ENCODE measurements at places on chromosomes 12 and 14. TPM values are rescaled to one million over a fixed set of nuclear protein-coding genes. Genes with fewer than 3 reads are reported as not detected.

DNA sequence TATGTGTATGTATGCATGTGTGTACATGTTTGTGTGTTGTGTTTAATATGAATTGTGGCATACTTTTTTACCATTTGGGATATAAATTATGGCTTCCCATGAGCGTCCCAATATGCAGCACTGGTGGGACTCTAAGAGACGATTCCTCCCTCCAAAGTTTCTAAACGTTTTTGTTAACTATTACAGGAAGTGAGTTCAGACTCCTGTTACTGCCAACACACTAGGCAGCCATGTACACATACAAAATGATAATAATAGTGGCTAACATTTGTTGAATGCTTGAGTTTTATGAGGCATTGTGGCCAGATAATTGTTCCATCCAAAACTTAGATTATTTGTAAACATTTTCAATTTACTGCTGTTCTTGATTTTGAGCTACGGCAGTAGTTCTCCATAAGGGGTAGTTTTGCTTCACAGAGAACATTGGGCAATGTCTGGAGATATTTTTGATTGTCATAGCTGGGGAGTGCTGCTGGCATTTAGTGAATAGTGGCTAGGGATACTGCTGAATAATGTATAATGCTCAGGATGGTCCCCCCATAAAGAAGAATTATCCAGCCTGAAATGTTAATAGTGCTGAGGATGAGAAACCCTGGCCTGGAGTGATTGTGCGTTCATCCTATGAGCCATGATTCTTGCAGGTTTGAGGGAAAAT, 45.1 kb downstream of the ARID2 start:
- no peaks in the 10 kb centered on the region for H3K27me3 ChIP-seq
- peaks cover 17% of the 10 kb centered on the region for H3K4me1 ChIP-seq
- H3K4me3 ChIP-seq, result no peak overlapping the region
- DNase-seq, result no peak
- no peak overlapping the region for H3K27ac ChIP-seq
- no peaks in the 10 kb centered on the region for H3K36me3 ChIP-seq

DNA sequence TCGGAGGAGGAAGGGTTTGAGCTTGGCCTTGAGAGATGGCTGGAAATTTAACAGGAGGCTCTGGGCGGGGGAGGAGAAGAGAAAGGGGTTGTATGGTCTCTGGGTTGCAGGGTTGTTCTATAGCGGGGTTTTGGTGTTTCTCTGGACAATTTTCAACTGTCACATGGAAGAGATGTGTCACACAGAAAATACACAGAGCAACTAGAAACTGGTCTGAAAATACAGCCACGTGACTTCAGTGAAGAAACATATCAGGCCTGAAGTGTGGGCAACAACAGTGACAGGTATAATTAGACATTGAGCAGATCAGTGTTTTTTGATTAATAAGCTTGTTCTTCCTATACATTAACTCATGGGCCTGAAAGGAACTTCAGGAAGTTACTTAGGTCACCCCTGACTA, 205.3 kb upstream of the HMGA2 start:
- H3K4me1 ChIP-seq, result no peaks in the 10 kb centered on the region
- H3K36me3 ChIP-seq, result no peaks in the 10 kb centered on the region
- DNase-seq, result no peak
- no peak overlapping the region for H3K4me3 ChIP-seq
- no peak overlapping the region for H3K27ac ChIP-seq

DNA sequence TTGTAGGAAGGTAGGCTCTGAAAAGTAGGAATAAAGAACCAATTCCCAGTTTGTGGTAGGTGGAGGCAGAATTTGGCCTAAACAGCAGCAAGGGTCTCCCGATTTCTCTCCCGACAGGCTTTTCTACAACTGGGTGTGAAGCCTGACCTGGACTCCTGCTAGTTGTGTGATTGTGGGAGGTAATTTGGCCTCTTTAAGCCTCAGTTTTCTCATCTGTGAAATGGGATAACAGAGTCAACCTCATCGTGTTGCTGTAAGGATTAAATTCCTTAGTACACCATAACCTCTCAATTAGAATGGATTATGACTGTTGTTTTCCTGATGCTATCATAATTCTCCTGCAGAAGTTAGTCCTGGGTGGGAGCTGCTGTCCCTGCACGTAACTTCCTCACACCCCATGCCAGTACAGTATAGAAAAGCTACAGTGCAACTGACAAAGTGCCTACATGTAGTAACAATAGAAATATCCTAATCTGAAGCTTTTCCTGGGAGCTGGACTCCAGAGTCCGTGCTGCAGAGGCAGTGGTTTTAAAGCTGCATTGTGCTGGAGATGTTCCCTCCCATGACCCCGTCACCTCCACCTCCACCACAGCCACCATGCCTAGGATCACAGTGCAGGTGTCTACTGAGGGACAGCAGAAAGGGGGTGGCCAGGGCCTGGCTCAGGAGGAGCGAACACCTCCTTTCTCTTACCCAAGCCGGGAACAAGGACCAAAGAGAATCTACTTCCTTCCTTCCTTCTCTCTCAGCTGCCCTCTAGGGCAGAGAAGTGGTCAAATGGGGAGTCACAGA, 76.5 kb downstream of the FBXL14 start:
- H3K4me3 ChIP-seq, result no peak overlapping the region
- H3K27me3 ChIP-seq, result no peaks in the 10 kb centered on the region
- no peak overlapping the region for H3K27ac ChIP-seq

C3AR1 gene
- 14.3 TPM for total RNA-seq

DNA sequence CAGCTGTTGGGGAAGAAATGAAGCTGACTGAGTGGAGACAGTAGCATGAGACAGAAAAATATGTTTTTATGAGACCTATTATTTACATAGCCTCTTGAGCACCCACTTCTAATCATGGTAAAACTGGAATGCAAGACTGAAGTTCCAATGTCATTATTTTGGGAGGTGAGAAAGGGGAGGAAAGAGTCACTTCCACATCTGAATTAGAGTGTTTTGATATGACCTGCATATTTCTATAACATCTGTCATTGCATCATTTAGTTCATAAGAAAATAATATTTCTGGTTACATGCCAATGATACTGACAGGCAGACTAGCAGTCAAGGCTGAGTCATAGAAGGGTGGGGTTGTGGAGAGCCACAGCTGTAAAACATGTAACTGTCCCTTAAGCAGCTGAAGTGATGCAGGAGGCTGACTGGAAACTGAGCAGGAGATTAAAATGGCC, 26.7 kb downstream of the NTN4 start:
- H3K36me3 ChIP-seq, result no peaks in the 10 kb centered on the region
- no peak for DNase-seq

HVCN1 gene
- total RNA-seq, result 7.4 TPM

AQP6 gene
- total RNA-seq, result 0.49 TPM

KLRF1 gene
- 2.1 TPM for total RNA-seq

DNA sequence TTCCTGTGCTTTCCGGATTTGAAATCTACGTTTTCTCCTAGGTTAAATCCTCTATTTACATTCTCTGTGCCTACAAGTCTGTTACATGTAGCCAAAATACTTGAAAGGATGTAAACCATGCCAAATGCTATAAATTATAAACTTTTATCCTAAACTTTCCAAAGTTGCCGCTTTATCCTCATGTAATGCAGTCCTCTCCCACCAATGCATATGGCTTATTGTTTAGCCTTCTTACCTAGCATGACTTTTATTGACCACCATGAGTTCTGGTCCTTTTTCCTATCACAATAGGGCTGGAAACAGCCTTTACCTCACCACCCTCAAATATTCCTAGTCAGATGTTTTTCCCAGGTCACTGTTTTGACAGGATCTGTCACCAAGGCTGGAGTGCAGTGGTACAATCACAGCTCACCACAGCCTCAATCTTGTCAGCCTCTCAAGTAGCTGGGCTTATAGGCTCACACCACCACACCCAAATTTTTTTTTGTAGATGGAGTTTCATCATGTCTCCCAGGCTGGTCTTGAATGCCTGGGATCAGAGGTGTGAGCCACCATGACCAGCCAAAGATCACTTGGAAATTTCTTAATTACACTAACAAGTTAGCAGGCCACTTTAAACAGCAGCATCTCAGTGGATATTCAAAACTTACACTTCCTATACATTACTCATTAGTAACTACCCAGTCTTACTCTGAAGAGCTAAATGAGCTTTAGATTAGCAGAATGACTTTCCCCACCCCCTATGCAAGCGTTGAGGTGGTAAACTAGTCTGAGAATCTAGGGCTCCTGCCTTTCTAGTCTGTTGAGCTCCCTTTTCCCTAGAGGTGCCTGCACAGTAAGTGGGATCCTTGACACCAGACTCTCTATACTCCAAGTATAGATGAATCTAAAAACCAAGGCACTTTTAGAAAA, 4.1 kb downstream of the TUBA1B start:
- peaks cover 20% of the 10 kb centered on the region for H3K4me1 ChIP-seq
- no peak overlapping the region for H3K4me3 ChIP-seq
- no peaks in the 10 kb centered on the region for H3K27me3 ChIP-seq
- H3K36me3 ChIP-seq, result peaks cover 12% of the 10 kb centered on the region

DNA sequence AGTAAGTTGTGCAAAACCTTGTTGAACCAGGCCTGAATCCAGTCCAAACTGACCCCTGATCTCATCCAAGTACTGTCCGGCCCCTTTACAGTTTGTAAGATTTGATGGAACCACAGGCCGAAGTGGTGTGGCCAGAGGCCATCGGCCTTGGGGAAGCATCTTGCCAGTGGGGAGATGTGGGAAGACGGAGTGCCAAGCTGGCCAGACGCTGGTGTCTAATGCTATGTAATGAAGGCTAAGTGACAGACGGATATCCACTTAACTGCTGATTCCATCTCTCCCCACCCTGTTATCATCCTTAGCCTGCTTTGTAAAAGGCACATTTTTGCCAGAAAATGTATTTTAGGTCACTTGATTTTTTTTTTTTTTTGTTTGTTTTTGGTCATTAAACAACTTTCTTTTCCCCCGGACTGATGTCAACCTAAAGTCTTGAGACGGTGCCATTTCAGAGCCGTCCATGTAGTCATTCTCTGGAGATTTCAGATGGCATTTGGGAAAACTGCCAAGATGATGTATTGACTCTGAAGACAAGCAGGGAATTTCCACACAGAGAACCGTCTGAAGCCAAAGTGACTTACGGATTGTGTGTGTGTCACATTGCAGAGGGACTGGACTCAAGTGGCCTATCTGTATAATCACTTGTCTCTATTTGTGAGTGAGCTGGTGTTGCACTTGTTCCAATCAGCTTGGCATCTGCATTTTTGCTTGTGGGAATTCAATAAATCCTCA, 86.5 kb upstream of the MANSC4 start:
- DNase-seq, result no peak
- no peaks in the 10 kb centered on the region for H3K36me3 ChIP-seq

C12orf43 gene
- 12.5 TPM for total RNA-seq

CDK2 gene
- total RNA-seq, result 11.4 TPM

SYT10 gene
- 6.4 TPM for total RNA-seq

KRT79 gene
- not detected for total RNA-seq

GRCh38 chr12:48197549-48197970, 5.5 kb downstream of the OR10AD1 start:
- H3K27me3 ChIP-seq, result no peaks in the 10 kb centered on the region
- H3K27ac ChIP-seq, result peak overlapping the region; percentile 92
- DNase-seq, result no peak
- peak overlapping the region; percentile 57 for H3K4me3 ChIP-seq
- H3K36me3 ChIP-seq, result no peaks in the 10 kb centered on the region

MAP3K9 gene
- total RNA-seq, result 0.55 TPM

RNASE7 gene
- total RNA-seq, result not detected

DNA sequence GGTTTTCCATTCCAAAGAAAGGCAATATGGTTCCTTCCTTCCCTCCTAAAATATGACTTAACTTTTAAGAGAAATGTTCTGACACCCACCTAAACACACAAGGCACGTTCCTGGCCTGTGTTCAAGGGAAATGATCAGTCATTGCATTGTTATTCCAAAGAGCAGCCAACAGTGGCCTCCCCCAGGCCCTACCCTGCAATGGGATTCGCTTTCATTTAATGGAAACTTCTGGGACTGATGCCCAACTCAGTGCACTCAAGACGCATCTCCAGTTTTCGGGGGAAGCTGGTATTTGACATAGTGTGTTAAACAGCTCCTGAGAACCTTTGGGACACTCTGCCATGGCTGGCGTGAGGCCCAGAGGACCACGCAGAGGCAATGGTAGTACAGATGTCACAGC, 65.9 kb downstream of the DDX51 start:
- H3K4me3 ChIP-seq, result no peak overlapping the region
- peaks cover 14% of the 10 kb centered on the region for H3K36me3 ChIP-seq
- H3K4me1 ChIP-seq, result peaks cover 21% of the 10 kb centered on the region
- H3K27me3 ChIP-seq, result no peaks in the 10 kb centered on the region
- DNase-seq, result no peak

ZNF891 gene
- 4.3 TPM for total RNA-seq

- H3K4me3 ChIP-seq, result no peak overlapping the region
- H3K27me3 ChIP-seq, result no peaks in the 10 kb centered on the region
- no peak overlapping the region for H3K27ac ChIP-seq
- H3K4me1 ChIP-seq, result peaks cover 14% of the 10 kb centered on the region
Measured at GRCh38 chr14:69289811-69290520, 30.0 kb downstream of the GALNT16 start.

DNA sequence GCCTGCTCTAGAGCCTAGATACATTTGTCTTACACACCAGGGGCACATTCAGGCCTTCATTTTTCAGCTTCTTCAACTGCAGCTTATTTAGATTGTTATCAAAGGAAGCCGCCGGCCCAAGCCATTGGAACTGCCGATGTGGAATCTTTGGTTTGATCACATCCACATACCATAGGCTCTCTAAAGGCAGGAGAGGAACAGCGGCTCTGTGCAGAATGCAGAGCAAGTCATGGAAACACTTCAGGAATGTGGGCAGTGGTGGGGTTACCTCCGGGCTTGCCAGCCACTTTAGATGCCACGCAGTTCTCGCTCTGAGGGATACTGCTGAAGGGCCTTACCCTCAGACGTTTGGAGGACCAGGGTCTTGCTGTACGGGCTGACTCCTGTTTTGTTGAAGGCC, 53.4 kb upstream of the PYGL start:
- H3K4me1 ChIP-seq, result peaks cover 9% of the 10 kb centered on the region
- no peaks in the 10 kb centered on the region for H3K36me3 ChIP-seq
- H3K4me3 ChIP-seq, result no peak overlapping the region
- DNase-seq, result no peak
- no peaks in the 10 kb centered on the region for H3K27me3 ChIP-seq

KRT4 gene
- total RNA-seq, result not detected

GRCh38 chr12:72476301-72476700, 204.1 kb downstream of the TRHDE start:
- no peak for DNase-seq
- no peaks in the 10 kb centered on the region for H3K4me1 ChIP-seq
- no peaks in the 10 kb centered on the region for H3K27me3 ChIP-seq
- no peaks in the 10 kb centered on the region for H3K36me3 ChIP-seq

DNA sequence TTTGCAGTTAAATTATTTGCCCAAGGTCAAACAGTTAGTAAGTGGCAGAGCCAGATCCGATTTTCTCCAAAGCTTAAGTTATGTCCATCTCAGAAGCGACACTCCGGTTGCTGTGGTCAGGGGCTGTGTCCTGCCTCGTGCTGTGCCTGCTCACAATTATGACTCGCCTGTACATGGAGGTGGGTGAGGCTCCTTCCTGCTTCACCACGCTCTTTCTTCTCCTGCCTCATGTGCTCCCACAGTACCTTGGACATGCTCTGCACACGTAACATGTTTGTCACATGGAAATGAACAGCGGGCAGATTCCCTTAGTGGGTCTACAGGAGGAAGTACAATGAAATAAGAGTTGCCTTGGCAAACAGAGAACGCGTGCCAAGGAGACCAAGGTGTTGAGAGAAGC, 62.2 kb upstream of the CCND2 start:
- H3K4me1 ChIP-seq, result no peaks in the 10 kb centered on the region
- H3K4me3 ChIP-seq, result no peak overlapping the region
- no peak overlapping the region for H3K27ac ChIP-seq
- no peak for DNase-seq
- peaks cover 4% of the 10 kb centered on the region for H3K27me3 ChIP-seq
- H3K36me3 ChIP-seq, result no peaks in the 10 kb centered on the region
